ENCODE measurements at places on chromosomes 4 and X.

- DNase-seq, result no peak
These were observed 430.5 kb downstream of the NAP1L3 start for GRCh38 chrX:93242897-93243296.

DNA sequence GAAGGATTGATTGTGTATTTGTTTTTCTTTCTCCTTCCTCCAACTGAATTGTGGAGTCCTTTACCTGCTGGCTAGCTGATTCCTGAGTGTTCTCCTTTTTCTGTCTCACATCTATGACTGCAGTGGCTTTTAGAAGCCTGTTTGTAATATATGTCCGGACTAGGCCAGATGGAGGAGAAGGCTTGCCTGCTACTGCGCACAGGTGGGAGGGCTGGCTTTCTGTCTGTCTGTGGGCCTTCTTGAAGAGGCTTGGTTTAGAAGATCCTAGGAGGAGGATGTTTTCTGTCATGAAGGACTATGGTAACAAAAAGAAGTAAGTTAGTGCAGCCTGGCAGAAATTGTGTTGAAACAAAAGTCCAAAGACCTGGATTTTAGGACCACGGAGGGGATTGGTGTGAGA is 8.5 kb downstream of the PPP1R3F start:
- DNase-seq, result no peak

GRCh38 chr4:158446106-158446505 is 75.6 kb upstream of the RXFP1 start:
- DNase-seq, result no peak

GRCh38 chr4:55437356-55437796 is 41.6 kb downstream of the TMEM165 start:
- no peak for DNase-seq

GRCh38 chrX:115462406-115462805 is 98.6 kb upstream of the PLS3 start:
- DNase-seq, result no peak

All from stimulated activated CD4-positive, alpha-beta T cell treated with anti-CD3 and anti-CD28 coated beads, TNF-alpha, amount 100 ng/mL, for 24 hours (primary cell).